ENCODE measurements at places on chromosomes 1 and 21. TPM values are rescaled to one million over a fixed set of nuclear protein-coding genes. Genes with fewer than 3 reads are reported as not detected.

Gene KRTAP12-2
- not detected for total RNA-seq

GRCh38 chr1:238738892-238739291 lies 647.5 kb upstream of the CHRM3 start:
- no peaks in the 10 kb centered on the region for H3K27me3 ChIP-seq
- H3K36me3 ChIP-seq: no peaks in the 10 kb centered on the region
- no peak overlapping the region for H3K4me3 ChIP-seq
- no peak overlapping the region for H3K27ac ChIP-seq
- no peak for DNase-seq
- H3K4me1 ChIP-seq: no peaks in the 10 kb centered on the region

GRCh38 chr21:14838400-14838799 lies 226.4 kb downstream of the NRIP1 start:
- H3K27ac ChIP-seq: no peak overlapping the region
- no peaks in the 10 kb centered on the region for H3K4me1 ChIP-seq
- no peaks in the 10 kb centered on the region for H3K36me3 ChIP-seq
- no peaks in the 10 kb centered on the region for H3K27me3 ChIP-seq
- H3K4me3 ChIP-seq: no peak overlapping the region

GRCh38 chr1:15501208-15502032 lies 22.6 kb downstream of the CASP9 start:
- peak; percentile 76 for DNase-seq
- no peak overlapping the region for H3K4me3 ChIP-seq
- no peaks in the 10 kb centered on the region for H3K4me1 ChIP-seq
- H3K27me3 ChIP-seq: no peaks in the 10 kb centered on the region
- no peaks in the 10 kb centered on the region for H3K36me3 ChIP-seq
- no peak overlapping the region for H3K27ac ChIP-seq

DNA sequence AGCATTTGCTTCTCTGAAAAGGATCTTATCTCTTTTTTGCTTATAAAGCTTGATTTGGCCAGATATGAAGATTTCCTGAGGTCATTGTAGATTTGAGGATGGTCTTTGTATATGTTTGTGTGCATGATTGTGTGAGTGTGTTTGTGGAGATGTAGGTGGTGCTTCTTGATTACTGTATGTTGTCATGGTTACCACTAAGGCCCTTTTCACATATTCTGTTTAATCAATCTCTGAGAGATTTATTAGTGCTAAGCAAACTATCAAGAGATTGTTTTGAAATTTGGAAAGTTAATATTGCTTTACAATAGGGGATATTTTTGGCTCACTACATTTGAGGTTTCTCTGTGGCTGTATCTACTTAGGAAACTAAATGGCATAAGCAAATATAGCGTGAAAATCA lies 191.7 kb downstream of the S1PR1 start:
- no peak overlapping the region for H3K27ac ChIP-seq
- no peak for DNase-seq
- H3K36me3 ChIP-seq: no peaks in the 10 kb centered on the region
- H3K4me3 ChIP-seq: no peak overlapping the region
- no peaks in the 10 kb centered on the region for H3K27me3 ChIP-seq

DNA sequence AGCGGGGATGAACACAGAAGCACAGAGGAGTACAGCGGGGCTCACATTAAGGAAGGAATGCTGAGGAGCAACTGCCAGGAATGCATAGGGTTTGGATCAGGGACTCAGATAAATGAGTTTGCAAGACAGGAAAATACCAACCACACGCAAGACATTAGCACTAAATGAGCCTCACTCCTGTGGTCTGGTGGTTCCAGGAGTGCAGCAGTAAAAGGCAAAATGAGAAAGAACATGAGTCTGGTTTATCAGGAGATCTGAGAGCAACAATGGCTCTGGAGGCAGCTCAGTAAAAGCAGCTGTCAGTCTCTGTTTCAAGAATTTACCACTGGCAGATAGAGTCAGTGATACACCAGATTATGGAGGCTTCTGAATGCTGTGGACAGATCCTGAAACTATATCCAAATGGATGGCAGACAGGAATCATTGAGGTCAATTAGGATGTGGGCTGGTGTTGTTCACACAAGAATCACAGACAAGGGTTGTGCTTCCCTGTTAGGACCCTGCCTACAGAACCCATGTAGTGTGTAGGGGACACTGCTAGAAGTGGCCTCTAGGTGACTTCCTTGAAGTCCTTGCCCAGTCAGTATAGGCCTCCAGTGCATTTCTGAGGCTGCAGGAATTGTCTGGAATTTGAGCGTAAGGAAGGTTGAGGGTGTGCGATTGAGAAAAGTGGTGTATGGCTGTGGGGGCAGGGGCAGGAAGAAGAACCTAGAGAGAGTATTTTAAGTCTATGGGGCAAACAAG lies 50.3 kb downstream of the CASQ2 start:
- DNase-seq: no peak
- no peaks in the 10 kb centered on the region for H3K36me3 ChIP-seq
- H3K4me1 ChIP-seq: no peaks in the 10 kb centered on the region
- H3K27ac ChIP-seq: no peak overlapping the region
- no peak overlapping the region for H3K4me3 ChIP-seq
- no peaks in the 10 kb centered on the region for H3K27me3 ChIP-seq

DNA sequence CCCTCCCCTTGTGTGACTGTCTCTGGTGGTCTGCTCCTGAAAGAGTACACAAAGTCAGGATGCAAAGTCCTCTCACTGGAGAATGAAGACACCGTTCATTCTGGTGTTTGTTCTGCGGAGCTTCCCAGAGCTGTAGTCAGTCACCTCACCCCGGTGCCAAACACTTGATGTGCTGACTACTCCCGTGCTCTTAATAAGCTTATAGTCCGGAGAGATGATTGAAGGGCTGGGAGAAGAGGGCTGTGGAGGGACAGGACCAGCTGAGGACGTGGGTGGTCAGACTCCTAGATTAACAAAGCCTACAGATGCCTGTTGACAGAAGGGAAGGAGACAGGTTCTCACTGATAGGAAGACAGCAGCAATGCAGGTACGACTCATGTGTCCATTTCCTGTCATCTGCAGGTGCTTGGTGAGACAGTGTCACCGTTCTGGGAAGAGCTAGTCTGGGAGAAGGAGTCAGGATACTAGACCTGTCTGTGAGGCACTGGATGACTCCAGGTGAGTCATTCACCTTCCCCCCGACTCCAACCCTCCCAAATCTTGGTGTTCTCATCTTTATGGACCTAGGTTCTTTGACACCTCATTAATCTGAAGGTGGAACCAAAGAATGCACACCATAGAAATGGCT lies 40.4 kb upstream of the LRRN2 start:
- peaks cover 17% of the 10 kb centered on the region for H3K4me1 ChIP-seq
- H3K36me3 ChIP-seq: no peaks in the 10 kb centered on the region
- H3K27ac ChIP-seq: no peak overlapping the region
- no peak for DNase-seq
- no peak overlapping the region for H3K4me3 ChIP-seq

Gene GSTM4
- total RNA-seq: 19.0 TPM

GRCh38 chr1:246617156-246617555 lies 50.9 kb downstream of the CNST start:
- no peaks in the 10 kb centered on the region for H3K27me3 ChIP-seq
- no peaks in the 10 kb centered on the region for H3K36me3 ChIP-seq
- no peak for DNase-seq
- no peak overlapping the region for H3K4me3 ChIP-seq

- no peak for DNase-seq
- H3K27ac ChIP-seq: no peak overlapping the region
- no peaks in the 10 kb centered on the region for H3K36me3 ChIP-seq
- H3K4me3 ChIP-seq: no peak overlapping the region
- H3K27me3 ChIP-seq: no peaks in the 10 kb centered on the region
These were observed 76.3 kb downstream of the OBSCN start for GRCh38 chr1:228284148-228284495.

GRCh38 chr1:55519276-55519675 lies 304.1 kb upstream of the USP24 start:
- no peak overlapping the region for H3K27ac ChIP-seq
- no peak overlapping the region for H3K4me3 ChIP-seq
- no peaks in the 10 kb centered on the region for H3K27me3 ChIP-seq
- H3K4me1 ChIP-seq: no peaks in the 10 kb centered on the region

Gene KCND3
- 18.6 TPM for total RNA-seq

GRCh38 chr1:162822391-162823200 lies 32.1 kb downstream of the HSD17B7 start:
- H3K4me1 ChIP-seq: no peaks in the 10 kb centered on the region
- no peak overlapping the region for H3K27ac ChIP-seq
- no peak overlapping the region for H3K4me3 ChIP-seq
- H3K36me3 ChIP-seq: no peaks in the 10 kb centered on the region
- no peak for DNase-seq

All from pancreas (tissue), 10 donors.